ENCODE measurements at places on chromosomes 2 and 18. TPM values are rescaled to one million over a fixed set of nuclear protein-coding genes. Genes with fewer than 3 reads are reported as not detected.

The DNER gene
- 0.91 TPM for total RNA-seq

The CABLES1 gene
- total RNA-seq = 4.2 TPM

DNA sequence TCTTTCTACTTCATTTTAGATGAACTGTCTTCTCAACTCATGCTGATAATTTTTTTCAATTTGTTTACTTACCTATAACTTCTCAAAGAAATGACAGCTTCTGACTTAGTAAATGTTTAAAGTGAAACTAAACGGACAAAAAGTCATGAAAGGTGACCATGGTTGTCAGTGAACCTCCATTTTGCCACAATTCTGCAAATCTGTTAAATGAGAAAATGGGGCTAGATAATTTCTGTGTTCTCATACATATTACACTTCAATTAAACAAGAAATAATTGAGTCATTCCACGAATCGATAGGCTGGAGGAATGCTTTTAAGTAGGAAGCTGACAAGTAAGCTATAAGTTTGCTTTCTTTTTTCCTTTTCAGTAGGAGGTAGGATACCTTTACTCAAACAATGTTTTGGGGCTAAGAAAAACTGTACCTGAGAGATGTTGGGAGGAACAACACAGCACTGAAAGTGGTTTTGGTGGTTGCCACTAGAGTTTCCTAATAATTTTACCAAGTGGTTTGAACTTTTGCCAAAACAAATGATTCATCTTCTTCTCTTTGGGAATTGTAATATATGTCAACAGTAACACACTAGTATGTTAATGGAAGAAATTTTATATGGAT is 17.1 kb downstream of the DYNAP start:
- no peak for DNase-seq

DNA sequence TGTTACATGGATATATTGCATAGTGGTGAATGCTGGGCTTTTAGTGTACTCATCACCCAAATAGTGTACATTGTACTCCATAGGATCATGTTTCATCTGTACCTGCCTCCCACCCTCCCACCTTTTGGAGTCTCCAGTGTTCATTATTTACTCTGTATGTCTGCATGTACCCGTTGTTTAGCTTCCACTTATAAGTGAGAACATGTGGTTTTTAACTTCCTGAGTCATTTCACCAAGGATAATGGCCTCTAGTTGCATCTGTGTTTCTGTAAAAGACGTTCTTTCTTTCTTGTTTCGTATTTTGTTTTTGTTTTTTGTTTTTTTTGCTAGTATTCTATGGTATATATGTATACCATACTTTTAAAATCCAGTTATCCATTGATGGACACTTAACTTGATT is 107.5 kb downstream of the MSTN start:
- no peak for DNase-seq

- no peak for DNase-seq
These were observed 53.9 kb downstream of the MYO7B start for GRCh38 chr2:127589358-127589757.

- DNase-seq = no peak
These were observed 48.9 kb downstream of the PLEKHA3 start for GRCh38 chr2:178529194-178529593.

- peak; percentile 37 for DNase-seq
These were observed 453 bp downstream of the CABLES1 start for GRCh38 chr18:23135550-23136325.

DNA sequence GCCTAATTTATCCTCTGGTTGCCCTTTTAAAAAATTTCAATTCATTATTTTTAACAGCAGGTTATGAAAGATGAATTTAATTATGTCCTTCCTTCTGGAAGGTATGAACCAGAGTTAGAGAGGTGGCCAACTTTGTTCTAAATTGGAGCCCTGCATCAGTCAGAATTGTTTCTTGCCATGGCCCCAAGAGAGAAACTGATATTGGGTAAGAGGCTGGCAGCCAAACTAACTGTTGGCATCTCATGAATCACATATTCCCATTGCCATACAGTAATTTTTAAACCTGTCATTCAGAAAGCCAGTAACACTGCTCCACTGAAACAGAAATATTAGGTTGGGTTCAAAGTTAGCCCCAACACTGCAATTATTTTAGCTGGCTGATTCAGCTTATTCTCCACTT is 67.4 kb downstream of the SMAD2 start:
- no peak for DNase-seq

Data from progenitor cell of endocrine pancreas (in vitro differentiated cells).